ENCODE measurements at places on chromosomes 1 and 21. TPM values are rescaled to one million over a fixed set of nuclear protein-coding genes. Genes with fewer than 3 reads are reported as not detected.

DNA sequence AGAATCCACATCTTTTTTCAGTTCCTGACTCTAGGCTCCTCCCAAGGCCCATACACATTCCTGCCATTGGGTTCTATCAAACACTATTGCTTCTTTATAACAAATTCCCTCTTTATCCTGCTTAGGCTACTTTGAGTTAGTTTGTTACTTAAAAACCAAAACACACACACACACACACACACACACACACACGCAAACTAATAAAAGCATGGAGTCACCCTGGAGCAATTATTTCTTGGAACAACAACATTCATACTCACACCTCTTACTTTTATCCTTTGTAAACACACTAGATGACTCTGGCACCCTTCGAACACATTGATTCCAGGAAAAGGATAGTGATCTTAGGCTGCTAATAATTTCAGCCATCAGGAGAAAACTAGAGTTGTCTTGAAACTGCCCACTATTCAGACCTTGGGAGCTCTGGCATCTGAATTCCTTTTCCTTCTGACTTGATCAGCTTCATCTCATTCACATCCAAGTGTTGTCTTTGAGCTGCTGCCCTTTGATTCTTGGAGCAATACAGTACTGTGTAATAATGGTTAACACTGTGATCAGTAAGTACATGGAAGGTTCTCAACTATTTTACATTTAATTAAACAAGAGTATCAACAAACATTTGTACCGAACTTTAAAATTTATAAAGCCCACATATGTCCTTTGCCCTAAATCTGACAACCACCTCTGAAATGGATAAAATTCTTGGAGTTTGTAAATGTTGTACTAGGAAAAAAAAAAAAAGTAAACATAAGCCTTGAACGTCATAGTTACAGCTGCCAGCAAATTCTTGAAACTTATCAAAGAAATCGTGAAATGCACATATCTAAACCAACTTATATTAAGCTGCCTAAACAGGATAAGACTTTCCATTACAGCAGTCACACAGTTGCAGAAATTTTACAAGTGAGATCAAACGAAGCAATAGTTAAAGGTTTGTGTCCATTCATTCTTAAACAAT is 2.8 kb upstream of the SEC22B start:
- no peak for DNase-seq

BMP8B gene
- total RNA-seq = 0.28 TPM

GRCh38 chr1:215631040-215631439 is 63.9 kb downstream of the KCTD3 start:
- DNase-seq = no peak

DNA sequence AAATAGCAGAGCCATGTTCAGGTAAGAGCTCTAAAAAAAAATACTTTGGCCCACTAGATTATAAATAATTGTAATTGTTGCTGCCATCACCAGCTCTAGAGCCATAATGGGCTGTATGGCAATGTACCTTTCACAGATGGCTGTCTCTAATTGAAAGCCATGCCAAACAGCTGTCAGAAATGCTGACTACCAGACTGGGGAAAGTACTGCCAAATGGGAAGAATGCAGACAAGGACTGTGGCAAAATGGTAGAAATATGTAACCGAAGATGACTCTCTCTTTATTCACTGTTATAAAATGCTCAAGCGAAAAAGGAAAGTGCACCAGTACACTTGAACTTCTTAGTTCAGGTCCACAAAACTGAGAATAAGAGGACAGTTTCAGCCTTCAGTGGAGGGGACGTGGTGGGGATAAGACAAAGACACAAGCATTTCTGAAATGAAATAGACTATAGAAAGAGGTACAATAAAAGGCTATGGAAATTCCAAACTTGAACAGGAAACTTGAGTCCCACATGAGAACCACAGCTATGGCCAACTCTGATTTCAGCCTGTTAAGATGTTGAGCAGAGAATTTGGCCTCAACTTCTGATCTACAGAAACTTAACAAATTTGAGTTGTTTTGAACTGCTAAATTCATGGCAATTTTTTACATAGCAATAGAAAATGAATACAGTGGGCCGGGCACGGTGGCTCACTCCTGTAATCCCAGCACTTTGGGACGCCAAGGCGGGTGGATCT is 46.5 kb upstream of the LPGAT1 start:
- DNase-seq = no peak

- no peak for DNase-seq
Measured at GRCh38 chr1:114002492-114003239, 23.4 kb downstream of the OLFML3 start.

DNA sequence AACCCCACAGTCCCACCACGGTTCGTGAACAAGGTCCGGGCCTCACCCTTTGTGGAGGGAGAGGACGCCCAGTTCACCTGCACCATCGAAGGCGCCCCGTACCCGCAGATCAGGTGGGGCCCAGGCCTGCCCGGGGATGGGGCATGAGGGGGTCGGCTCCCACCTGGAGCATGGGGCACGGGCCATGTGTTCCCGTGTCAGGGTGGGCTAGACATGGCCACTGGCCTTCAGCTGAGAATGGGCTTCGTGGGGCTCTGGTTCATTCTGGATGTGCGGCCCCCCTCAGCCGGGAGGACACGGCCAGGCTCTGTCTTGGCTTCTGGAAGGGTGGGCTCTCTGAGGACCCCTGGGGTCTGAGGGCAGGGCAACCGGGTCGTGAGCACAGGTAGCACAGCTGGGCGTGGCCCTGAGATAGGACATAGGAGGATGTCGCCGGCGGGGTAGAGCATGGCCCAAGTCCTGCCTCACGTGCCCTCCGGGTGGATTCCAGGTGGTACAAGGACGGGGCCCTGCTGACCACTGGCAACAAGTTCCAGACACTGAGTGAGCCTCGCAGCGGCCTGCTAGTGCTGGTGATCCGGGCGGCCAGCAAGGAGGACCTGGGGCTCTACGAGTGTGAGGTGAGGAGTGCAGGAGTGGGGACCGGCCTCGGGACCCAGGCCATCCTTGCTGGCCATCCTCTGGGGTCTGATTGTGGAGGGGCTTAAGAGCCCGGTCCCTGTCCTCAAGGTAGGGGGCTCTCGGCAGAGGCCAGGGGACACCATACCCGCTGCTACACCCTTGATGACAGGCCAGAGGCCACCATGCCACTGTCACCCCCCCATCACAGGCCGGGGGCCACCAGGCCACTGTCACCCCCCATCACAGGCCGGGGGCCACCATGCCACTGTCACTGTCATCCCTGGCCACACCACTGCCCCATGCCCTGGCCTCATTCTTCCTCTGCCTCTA is 55.5 kb downstream of the TRIM11 start:
- DNase-seq = no peak

LCE6A gene
- not detected for total RNA-seq

DNA sequence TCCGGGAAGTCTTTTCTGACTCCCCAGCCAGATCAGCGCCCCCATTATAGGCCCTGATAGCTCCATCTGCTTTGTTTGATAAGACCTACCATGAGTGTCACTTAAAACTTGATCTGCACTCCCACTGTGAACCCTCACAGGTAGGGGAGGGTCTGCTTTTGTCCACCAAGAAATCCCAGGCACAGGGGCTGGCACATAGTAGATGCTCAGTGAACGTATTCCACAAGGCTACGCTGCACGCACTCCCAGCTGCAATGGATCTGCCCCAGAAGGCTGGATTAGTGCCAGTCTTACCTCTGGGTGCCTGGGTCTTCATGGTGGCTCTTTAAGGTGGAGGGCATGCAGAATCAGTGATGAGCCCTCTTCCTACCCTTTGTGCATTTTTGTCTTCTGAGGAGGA is 447.1 kb downstream of the PTPRU start:
- no peak for DNase-seq

GRCh38 chr1:209988706-209989105 is 50.7 kb downstream of the SYT14 start:
- no peak for DNase-seq

FMOD gene
- total RNA-seq = 65.0 TPM

DNA sequence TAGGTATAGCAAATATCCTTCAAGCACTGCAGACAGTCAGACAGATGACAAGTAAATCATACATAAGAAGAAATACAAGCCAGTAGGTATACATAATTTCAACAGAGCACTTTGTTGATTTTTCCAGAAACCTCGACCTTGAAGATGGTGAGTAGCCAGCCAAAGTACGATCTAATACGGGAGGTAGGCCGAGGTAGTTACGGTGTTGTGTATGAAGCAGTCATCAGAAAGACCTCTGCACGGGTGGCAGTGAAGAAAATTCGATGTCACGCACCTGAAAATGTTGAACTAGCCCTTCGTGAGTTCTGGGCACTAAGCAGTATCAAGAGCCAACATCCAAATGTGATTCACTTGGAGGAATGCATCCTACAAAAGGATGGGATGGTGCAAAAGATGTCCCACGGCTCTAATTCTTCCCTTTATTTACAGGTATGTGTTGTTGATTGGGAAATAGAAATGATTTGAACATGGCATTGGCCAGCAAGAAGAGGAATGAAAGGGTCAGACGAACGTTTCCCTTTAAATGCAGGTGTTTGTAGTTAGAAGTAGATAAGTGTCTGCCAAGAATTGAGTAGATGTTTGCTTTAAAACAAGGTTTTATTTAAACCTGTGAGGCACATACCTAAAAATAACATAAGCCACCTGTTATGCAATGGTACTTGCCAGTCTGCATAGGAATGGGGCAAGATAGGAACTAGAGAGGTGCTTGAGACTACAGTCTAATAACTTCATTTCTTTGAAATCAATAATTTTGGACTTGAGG is 2.7 kb downstream of the PDIK1L start:
- DNase-seq = no peak

DNA sequence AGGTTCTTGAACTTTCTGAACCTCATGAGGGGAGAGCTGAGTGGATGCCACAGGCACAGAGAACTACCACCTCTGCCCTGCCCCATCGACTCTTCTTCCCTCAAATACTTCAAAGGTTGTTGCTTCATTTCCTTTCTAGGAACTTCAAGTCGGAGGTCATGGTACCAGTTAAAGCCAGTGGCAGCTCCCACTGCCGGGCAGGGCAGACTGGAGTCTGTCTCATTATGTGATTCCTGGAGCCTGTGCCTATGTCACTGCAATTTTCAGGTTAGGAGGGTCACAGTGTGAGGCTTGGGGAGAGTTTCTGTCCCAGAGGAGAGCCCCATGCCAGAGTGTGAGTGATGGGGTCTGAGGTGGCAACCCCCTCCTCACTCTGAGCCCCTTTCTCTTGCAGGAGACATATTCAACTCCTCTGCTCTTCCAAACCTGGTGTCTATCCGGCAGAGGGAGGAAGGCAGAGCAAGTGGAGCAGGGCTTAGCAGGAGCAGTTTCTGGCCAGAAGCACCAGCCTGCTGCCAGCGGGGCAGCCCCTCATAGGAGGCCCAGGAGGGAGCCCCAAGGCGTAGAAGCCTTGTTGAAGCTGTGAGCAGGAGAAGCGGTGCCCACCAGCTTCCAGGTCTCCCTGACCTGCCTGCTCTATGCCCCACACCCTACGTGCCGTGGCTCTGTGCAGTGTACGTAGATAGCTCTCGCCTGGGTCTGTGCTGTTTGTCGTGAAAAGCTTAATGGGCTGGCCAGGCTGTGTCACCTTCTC is 29.3 kb downstream of the CAMK1G start:
- no peak for DNase-seq

OR2T33 gene
- total RNA-seq = not detected

BACE2 gene
- 37.8 TPM for total RNA-seq

GSTM3 gene
- 34.4 TPM for total RNA-seq

BRDT gene
- 2.8 TPM for total RNA-seq

EIF2D gene
- 38.4 TPM for total RNA-seq

ACOT11 gene
- 3.8 TPM for total RNA-seq

- no peak for DNase-seq
Measured at GRCh38 chr1:40860706-40861223, 1.4 kb downstream of the CITED4 start.

DNA sequence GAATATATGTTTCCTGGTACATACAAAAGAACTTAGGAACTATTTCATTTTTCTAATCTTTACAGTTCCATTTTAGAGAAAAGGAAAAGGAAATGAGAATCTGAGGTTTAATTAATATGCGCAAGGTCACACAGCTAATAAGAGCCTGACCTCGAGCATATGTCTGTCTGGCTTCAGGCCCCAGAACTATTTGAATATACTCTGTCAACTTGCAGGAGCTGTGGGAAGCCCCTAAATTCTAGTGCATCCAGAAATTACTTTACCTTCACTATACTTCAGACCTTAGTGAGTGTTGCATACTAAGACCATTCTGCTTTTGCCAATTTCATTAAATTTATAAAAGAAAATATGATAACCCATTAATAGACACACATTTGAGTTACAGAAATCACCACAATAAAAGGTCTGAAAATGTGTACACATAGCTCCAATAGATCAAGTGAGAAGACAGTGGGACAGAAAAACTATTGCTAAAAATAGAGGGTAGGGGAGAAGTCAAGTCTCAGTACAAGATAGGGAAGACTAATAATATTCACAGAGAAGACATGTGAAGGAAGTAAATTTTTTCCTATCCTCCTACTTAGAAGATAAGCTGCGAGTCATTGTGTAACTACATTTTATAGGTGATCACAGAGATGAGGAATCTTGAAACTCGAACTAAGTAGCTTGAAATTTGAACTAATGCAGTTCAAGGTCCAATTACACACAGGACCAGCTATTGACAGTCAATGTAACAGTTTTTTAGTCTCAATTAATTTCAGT is 3.8 kb downstream of the RGS13 start:
- no peak for DNase-seq

DNA sequence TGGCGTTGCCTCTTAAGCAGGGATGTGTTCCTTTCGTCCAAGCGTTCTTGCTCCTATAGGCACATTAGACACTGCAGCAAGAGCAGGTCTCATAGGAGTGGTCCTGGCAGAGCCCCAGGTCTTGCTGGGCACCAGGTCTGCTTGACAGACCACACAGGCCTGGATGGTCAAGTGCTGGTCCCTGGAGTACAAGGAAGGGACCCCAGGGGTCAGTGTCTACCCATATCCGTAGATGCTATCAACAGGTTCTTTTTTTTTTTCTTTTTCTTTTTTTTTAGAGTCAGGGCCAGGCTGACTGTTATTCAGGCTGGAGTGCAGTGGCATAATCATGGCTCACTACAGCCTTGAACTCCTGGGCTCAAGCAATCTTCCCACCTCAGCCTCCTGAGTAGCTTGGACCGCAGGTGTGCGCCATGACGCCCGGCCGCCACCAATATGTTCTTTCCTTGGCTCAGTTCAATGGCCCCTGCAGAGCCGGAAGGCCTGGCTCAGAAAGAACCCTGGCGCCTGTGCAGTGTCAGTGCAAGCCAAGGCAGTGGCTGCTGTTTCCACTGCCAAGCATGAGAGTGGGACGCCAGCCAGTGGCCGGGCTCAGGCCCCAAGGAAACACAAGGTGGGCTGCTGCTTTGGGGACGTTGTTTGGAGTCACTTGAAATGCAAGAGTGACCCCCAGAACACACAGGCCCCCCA is 10.0 kb upstream of the TNFRSF8 start:
- DNase-seq = no peak

DCDC2B gene
- total RNA-seq = not detected

GRCh38 chr1:17567582-17567981 is 28.1 kb downstream of the ARHGEF10L start:
- DNase-seq = no peak

- no peak for DNase-seq
Measured at GRCh38 chr1:86739648-86740509, 35.5 kb downstream of the SH3GLB1 start.
